ENCODE measurements at places on chromosomes 3 and 15.

GRCh38 chr3:123997543-123997942 is 5.6 kb upstream of the ROPN1 start:
- DNase-seq = peak; percentile 37

DNA sequence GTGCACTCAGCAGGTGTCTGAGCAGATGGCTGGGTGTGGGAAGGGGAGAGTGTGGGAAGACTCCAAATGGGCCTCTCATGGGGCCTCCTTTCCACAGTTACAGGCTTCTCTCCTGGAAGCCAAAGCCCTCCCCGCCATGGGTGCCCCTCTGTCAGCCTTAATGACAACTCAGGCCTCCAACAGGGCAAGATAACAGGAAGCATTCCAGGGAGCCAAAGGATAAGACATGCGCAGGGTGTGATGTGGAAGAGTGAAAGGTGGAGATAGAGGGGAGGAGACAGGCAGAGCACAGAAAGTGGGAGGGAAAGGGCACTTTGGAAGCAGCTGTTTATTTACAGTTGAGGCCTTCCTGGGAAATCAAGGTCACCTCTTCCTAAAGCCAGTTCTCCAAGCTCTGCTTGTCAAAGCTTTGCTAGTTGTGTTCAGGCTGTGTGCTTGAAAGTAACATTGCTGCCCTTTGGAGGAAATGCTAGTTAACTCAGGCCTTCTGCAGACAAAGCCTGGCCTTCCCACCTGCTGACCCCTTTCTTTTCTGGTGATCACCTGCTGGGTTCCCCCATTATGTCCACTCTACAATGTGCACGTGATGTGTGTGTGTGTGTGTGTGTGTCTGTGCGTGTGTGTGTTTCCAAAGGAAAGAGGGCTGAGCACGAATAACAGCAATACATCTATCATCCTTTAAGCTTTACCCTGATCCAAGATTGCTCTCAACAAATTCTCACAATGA is 35.2 kb upstream of the SMAD3 start:
- no peak for DNase-seq

DNA sequence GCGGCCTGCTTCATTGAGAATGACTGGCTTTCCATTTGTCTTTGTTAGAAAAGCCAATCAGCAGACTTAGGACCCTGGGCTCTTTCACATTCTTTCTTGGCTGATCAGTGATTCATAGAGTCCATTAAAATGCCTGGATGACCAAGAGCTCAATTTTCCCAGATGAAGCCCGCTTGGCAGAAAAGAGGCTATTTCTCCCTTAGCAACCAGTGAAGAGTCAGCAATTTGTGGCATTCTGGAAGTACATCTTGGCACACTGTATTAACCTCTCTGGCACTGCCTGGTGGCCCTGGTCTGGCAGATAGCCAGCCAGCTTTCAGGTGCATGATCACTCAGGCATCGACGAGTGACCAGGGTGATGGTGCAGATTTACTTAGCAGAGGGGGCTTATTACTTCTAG is 145.7 kb upstream of the PLAAT1 start:
- peak; percentile 39 for DNase-seq

GRCh38 chr15:60458721-60459120 is 20.2 kb downstream of the ICE2 start:
- no peak for DNase-seq

DNA sequence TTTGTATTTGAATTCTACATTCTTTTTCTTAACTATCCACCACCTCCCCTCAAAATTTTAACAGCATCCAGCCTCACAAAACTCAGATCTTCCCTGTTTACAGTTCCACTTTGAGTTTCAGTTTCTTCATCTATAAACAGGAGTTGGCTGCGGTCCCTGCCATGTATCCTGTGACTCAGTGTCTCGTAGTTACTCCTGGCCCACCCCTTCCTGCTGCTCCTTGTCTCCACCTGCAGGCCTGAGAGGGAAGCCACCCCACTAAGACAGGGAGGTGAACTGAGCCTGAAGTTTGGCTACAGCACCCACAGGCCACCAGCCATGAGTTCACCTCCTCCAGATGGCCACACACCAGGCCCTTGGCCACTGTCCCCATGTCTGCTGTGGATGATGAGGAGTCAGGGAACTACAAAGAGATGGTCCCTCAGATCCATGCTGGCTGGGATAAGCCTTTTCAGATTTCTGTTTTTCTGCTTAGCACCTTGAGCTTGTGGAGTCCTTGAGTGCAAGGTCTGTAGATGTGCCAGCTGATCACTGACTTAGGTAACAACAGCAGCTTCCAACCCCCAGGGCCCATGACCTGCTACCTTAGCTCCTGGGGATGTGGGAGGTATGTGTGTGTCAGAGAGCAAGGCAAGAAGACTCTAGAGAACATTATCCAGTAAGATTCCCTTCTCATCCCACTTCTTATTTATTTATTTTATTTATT is 37.5 kb downstream of the CD86 start:
- DNase-seq = peak; percentile 72

DNA sequence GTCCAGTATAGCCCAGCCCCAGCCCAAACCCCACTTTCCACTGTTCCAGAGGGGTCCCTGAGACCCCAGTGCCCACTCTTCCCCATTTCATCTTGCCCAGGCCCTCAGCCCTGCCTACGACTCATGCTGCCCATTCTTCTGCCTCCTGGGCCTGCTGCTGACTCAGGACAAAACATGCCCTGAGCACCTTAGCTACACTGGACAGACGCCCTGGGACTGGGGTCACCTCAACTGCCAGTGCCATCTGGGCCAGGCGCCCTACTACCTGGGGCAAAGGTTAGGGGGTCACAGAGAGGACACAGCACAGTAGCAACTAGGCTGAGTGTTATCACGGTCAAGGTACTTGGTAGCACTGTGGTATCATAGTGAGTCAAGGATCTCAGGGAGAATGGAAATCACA is 2.6 kb upstream of the LAMB2 start:
- peak; percentile 37 for DNase-seq

- no peak for DNase-seq
These were observed 107.7 kb upstream of the CADPS start for GRCh38 chr3:62982795-62983455.

DNA sequence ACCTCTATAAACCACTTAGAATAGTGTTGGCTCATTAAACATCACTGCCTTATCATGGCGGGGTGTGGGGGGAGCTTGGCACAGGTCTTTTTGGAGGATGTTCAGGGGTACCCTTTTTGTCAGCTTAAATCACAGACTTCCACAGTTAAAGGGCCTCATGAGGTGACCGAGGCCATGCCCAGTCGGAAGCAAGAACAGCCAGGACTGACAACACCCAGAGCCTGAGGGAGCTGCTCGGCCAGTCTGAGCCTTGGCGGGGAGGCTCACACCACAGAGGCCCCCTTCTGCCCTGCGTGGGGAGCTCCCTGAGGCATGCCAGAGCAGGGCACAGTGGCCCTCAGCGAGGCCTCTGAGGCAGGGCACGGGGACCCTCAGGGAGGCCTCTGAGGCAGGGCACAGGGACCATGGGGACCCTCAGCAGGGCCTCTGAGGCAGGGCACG is 49.5 kb downstream of the UMPS start:
- peak; percentile 87 for DNase-seq

- peak; percentile 84 for DNase-seq
These were observed 45.6 kb downstream of the CCDC12 start for GRCh38 chr3:46930945-46931403.

Measured in M059J (cell line).